NCI-H1092 treated with DMSO at 0.1 percent for 48 hours (cell line): ENCODE measurements at places on chromosomes 1 and 21.

DNA sequence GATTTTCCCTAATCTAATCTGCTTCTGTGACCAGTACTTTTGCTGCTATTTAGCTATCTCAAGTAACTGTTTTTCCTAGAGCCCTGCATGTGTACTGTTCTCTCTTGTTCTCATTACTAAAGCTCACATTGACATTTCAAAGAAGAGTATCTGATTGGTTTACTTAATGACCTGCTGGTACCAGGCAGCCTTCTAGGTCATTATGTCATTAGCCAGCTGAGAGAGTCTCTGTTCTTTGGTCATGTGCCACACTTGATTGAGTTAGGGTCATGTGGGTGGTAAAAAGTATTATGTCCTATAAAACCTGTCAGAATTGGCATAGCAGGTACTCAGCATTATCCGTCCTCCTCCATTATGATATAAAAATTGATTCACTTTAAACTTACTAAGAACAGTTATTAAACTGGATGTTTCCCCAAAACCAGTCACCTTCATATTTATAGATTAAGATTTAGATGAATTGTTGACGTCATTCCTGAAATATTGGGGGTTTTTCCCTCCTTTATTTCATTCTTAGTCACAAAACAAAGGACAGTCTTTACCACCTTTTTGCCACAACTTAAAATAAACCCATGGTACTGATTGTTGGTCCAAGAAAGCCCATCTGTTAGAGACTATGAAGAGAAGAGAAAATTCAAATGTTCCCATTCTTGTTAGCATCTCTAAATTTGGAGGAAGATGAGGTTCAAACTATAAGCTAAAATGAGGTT is 22.2 kb downstream of the FNDC5 start:
- no peak for DNase-seq

DNA sequence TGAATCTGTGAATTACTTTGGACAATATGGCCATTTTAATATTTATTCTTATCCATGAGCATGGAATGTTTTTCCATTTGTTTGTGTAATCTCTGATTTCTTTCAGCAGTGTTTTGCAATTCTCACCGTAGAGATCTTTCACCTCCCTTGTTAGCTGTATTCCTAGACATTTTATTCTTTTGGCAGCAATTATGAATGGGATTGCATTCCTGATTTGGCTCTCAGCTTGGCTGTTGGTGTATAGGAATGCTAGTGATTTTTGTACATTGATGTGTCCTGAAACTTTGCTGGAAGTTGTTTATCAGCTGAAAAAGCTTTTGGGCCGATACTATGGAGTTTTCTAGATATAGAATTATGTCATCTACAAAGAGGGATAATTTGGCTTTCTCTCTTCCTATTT is 44.2 kb upstream of the NEGR1 start:
- no peak for DNase-seq

GRCh38 chr1:98557895-98558294 is 103.6 kb upstream of the SNX7 start:
- DNase-seq: no peak

DNA sequence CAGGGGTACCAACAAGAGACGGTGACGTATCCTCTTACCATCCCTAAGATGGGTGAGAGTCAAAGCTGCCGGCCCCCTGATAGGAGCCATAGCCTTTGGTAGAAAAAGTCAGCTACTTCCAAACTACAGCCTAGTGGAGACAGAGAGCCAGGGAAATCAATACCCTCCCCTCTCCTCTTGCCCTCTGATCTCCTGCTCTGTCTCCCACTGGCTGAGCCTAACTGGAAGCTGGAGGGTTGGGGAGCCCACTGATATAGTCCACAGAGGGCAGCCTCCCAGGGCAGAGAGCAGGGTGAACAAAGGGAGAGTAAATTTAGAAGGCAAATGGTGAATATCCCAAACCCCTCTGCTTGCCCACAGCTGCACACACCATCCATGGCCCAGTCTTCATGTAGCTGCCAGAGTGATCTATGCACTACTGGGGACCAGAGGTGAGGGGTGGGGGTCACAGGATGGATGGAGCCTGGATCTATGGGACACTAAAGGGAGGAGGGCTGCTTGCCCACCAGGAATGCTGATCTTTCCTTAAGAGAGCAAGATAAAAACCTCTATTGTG is 80.0 kb downstream of the DHRS3 start:
- DNase-seq: no peak
